ENCODE measurements at places on chromosomes 4 and X.

GRCh38 chr4:86132468-86132867 is 227.4 kb downstream of the MAPK10 start:
- no peak for DNase-seq

DNA sequence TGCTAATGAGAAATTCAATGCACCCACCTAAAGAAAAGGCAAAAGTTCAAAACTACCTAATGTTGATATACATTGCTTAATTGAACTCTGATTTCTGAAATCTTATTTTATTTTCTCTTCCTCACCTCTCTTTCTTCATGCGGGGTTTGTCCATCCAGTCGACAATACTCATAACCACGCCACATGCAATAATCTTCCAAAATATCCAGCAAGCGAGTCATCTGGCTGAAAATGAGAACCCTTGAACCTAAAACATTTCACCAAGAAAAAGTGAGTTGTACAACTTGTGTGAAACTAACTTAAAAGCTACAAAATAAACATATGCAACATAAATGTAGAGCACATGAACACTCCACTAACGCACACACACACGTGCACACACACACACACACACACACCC is 26.7 kb downstream of the SMARCA1 start:
- no peak for DNase-seq

DNA sequence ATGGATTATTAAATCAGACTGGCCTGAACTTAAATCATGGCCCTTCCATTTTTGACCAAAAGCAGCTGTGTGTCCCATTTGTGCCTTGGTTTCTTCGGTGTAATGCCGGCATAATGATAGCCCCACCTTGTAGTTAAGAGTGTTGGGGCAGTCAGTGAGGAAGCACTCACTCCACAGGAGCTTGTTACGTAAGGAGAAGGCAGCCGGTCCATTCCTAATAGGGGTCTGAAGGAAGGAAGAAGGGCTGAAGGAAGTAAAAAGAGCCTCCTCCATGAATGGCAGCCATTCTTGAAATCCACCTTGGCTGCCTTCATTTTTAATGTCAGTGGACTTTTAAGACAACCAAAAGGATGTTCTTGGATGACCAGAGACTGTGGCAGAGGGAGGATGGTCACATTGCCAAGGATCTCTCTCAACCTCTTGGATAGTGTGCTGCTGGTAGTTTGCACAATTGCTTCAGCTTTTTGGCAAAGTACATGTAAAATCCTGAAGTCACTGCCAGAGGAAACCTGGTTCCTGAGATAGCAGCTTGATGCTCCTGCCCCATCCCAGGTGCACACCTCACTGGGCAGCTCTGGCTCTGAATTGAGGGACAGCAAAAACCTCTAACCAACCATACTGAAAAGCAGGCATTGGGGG is 113.5 kb downstream of the PTTG2 start:
- DNase-seq, result no peak

DNA sequence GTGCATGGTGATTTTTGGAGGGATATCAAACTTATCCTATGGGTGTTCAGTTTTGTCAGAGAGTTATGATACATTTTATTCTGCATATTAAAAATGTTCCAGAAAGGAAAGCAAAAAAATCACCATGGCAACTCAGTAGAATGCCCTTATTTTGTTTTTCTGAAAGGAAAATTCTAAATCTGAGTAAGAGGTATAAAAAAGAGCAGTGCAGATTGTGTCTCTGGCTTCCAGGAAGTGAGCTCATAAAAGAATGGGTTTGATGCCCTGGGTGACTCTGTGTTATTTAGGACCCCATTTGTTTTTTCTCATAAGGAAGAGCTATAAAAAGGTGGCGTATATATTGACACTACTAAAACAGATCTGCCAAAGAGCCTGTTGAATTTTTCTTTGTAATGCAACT is 128.8 kb downstream of the UCHL1 start:
- DNase-seq, result no peak

DNA sequence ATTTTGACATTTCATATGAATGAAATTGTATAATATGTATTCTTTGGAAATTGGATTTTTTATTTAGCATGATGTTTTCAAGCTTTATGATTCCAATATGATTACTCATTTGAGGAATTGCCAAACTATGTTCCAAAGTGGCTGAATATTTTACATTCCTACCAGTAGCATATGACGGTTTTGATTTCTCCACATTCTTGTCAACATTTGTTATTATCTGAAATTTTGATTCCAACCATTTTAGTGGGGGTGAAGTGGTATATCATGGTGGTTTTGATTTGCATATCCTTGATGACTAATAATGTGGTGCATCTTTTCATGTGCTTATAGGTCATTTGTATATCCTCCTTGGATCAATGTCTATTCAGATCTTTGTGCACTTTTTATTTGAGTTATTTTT is 2.6 kb upstream of the BEX1 start:
- DNase-seq, result no peak

Data from CD4-positive, alpha-beta T cell treated with Interleukin-15 for 1 hour (primary cell).